Psoas muscle (tissue), 8 donors: ENCODE measurements at places on chromosomes 7 and 10. TPM values are rescaled to one million over a fixed set of nuclear protein-coding genes. Genes with fewer than 3 reads are reported as not detected.

DNA sequence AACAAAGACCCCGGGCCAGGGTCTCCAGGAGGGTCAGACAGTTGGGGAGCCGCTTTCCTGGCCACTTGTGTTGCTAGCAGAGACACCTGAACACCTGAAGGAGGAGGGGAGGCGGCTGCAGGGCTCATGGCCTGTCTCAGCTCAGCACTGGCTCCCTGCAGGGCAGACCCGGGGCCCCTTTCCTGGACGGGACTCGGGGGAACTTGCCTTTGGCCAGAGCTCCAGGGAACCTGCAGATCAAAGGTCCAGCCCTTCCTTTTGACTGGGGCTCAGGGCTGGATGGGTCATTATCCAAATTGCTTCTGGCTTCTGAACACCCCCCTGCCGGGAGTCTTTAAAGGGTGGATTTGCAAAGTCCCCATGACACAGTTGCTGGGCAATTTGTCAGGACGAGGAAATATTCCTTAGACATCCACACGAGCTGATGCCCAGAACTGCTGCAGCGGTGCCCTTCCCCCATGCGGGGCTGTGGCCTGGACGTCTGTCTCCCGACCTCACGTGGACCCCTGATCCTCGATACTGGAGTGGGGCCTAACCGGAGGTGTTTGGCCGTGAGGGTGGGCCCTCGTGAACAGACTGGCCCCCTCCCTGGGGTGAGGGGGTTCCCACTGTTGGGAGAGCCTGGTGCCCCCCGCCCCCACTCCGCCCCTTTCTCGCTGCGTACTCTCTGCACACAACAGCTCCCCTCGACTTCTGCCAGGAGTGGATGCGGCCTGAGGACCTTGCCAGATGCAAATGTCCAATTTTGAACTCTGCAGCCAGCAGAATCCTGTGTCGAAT lies 194.3 kb downstream of the ELFN1 start:
- no peak for DNase-seq

DNA sequence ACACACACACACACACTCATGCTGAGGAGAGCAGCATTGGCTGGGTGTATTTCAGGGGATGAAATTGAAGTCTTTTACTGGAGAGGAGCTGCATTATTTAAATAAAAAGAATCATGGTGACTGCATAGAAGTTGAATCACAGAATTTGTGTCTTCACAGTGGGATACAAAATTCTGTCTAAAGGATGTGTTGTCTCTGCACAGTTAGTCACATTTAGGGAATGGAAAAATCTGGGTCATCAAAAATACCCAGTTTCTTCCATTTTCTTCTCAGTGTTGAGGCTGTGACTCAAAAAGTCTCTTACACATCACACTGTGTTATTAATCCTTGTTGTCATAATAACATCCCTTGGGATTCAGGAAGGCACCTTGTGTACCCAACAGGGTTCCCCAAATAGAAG lies 10.9 kb downstream of the PAPSS2 start:
- DNase-seq = no peak

SORCS3 gene
- not detected for total RNA-seq

DNA sequence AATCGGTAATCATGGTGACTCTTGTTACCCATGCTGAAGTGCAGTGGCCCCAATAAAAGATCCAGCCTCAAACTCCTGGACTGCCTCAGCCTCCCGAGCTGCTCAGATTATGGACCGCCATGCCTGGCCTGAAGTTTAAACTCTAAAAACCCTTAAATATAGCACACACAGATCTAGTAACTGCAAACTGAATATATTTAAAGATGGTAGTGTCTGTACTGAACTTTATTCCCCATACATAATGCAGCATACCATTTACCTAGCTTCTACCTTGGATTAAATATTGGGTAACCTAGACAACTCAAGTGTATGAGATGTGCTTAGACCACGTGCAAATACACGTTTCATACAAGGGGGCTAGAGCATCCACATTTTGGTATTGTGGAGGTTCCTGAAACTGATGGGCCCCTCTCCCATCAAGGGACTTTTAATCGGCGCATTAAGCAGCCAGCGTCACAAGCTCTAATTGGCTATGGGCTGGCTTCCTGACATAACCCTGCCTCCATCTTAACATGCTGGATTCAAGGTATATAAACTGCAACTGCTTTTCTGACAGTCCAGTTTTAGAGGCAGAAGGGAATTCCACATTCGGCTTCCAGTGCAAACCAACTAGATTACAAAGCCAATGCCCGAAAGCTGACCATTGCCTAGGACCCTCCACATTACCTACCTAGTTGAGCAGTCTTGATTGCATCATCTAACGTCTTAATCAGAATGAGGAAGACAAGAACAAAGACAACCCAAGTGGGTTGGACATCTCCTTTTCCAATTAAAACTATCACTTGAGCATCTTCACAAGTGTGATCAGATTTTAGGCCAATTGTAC lies 13.0 kb downstream of the HNRNPA2B1 start:
- no peak for DNase-seq

- no peak for DNase-seq
Measured at GRCh38 chr10:111323389-111323966, 246.6 kb downstream of the ADRA2A start.

- peak; percentile 36 for DNase-seq
Measured at GRCh38 chr7:157856873-157857577, 520.2 kb downstream of the DNAJB6 start.

P4HA1 gene
- total RNA-seq = 38.1 TPM

DNA sequence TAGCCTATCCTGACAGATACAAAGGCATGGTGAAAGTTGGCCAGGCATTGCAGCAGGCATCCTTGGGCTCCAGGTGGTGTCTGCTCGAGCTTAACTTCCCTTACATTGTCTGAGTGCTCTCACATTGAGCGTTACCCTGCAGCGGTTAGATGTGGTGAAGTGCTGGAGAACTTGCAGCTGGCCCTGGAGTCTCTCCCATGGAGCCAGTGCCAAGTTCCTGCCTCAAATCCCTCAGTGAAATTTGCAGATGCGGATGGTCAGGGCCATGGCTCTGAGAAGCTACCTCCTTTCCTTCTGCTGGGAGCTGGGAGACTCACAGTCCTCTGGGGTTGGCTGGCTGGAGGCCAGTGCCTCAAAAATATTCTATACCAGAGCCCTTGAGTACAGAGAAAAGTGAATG lies 3.3 kb upstream of the ZNF746 start:
- DNase-seq = no peak

TMEM26 gene
- total RNA-seq = 0.99 TPM

DNA sequence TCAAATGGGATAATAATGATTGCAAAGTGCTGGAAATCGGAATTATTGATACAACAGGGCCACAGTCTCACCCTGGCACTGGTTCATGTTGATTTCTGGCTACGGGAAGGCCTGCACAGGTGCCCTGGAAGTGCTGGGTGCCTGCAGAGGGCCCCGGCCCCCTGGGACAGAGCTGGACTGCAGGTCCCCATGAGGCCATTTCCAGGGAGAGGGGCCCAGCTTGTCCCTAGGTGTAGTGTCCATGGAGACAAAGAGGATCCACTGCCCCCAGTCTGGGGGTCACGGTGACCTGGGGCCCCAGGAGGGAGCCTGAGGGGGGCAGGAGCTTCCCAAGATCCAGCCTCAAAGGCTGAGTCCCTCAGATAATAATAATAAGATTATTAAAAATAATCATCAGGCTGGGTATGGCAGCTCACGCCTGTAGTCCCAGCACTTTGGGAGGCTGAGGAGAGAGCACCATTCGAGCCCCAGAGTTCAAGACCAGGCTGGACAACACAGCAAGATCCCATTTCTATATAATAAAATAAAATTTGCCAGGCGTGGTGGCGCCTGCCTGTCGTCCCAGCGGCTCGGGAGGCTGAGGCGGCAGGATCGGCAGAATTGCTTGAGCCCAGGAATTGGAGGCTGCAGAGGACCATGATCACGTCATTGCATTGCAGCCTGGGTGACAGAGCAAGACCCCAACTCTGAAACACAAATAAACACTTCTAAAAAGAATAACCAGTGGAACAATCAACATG lies 98.1 kb downstream of the MICALL2 start:
- DNase-seq = no peak

DNA sequence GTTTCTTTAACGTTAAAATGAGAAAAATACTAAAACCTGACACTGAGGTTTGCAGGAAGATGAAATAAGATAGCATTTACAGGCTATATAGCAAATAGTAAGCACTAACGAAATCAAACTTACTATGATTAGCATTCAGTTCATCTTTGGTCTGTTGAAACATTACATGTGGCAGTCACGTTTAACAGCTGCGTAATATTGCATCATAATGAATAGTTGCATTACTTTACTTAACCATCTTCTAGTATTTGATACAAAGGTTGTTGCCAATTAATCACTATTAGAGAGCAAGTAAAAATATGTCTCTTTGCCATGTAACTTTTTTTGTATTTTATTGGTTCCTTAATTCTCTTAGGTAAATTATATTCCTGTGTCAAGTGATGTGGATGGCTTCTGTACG lies 131.8 kb upstream of the GHITM start:
- no peak for DNase-seq

- DNase-seq = no peak
Measured at GRCh38 chr10:75959912-75960311, 528.5 kb downstream of the LRMDA start.
